T47D (cell line): ENCODE measurements at places on chromosomes 16 and 17.

DNA sequence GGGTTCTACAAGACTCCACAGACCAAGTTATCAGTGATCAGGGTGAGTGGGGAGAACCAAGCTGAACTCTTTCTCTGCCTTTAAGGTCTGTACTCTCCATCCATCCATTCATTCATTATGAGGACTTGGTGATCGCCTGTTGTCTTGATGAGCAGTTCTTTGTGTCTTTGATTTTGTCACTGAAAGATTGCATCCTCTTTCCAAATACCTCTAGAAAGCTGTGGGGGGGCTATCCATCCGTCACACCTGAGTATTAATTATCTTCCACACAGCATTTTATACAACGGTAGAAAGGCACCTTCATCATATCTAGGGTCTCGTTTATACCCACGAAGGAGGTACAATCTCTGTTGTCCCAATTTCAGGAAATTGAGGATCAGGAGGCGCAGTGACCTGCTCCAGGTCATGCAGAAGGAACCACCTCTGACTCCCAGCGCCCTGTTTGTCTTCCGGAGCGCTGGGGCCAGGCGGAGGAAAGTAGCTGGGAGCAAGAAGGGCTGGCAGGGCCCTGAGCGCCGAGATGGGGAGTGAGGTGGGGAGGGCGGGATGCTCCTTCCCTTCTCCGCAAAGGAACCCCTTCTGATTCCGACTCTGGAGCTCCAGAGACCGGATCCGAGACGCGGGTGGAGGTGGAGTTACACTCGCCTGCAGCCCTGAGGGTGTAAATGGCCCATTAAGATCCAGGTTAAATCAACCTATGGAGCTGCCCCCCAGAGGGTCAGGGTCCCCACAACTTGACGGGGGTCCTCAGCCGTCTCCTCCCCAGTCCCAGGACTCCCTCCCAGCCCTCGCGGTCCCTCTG, 605 bp upstream of the ABAT start:
- DNase-seq: peak; percentile 57

GRCh38 chr16:75198135-75198600, 8.8 kb downstream of the CTRB2 start:
- DNase-seq: no peak

DNA sequence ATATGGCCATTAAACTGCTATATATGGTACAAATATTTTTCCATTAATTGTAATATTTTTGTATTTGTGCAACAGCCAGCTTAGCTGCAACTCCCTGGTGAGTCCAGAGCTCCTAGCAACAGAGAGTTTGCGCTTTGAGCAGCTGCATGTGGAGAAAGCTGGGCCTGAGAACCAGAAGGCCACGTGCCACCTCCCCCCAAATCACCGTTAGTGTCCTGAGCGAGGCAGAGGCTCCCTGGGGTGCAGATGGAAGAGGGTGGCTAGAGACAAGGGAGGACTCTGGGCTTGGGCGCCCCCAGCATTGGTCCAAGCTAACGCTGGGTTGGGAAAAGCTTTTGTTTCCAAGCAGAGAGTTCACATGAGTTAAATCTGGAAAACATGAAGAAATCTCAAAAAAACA, 41.6 kb downstream of the HSBP1 start:
- DNase-seq: no peak

GRCh38 chr17:69547947-69548346, 133.4 kb downstream of the MAP2K6 start:
- no peak for DNase-seq

DNA sequence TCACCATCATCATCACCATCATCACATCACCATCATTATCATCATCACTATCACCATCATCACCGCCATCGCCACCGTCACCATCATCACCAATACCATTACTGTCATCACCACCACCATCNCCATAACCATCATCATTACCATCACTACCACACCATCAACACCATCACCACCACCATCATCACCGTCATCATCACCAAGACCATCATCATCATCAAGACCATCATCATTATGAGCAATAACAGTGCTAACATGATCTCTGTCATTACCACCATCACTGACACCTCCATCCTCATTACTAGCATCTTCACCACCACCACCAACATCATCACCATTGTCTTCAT, 16.1 kb upstream of the ZNF469 start:
- no peak for DNase-seq

DNA sequence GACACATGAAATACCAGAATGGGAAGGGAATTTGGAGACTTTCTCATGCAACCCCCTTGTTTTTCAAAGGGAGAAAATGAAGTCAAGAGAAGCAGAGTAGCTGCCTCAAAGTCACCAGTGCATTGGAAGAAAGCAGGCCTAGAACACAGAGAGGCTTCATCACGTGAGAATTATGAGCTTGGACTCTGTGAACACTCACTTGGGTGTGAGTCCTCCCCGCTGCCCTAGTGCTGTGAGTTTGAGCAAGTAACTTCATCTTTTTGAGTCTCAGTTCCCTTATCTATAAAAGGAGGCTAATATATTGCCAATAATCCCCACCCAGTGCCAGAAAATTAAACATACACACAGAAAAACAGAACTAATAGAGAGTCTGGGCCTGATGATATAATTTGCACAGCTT, 315.8 kb downstream of the XYLT1 start:
- no peak for DNase-seq

DNA sequence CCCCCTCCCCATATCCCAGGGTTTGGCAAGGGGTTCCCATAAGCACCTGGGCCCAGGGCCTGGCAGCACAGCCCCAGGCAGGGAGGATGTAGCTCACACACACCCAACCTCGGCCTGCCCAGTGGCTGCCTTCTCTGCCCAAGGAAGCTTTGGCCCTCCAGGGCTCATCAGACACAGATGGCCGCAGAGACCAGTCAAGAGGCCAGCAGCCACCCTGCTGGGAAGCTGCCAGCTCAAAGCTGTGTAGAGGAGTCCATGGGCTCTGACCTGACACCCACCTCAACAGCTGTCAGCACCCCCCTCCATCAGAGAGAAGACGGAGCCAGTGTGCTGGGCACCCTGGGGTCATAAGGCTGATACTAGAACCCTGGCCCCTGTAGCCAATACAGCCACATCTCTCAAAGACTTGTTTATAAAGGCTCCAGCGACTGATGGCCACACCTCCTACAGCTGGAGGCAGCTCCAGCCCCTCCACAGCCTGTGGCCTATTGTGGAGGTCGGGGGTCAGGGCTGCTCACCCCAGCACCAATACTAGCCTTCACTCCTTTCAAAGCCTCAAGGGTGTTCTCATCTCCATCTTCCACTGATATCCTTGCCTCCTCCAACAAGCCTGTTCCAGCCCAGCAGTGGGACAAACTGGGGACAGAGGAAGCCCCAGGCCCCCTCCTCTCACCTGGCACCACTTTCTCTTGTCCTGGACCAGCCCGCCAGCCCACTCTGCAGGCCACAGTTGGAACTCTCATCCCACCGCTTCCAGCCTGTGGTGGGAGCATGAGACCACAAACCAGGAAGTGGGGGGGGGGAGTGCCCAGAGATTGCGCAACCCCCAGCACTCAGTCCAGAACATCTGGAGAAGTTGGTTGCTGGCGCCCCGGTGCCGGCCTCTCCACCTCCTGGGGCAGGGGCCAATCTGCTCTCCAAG, 2.2 kb upstream of the MPG start:
- no peak for DNase-seq

DNA sequence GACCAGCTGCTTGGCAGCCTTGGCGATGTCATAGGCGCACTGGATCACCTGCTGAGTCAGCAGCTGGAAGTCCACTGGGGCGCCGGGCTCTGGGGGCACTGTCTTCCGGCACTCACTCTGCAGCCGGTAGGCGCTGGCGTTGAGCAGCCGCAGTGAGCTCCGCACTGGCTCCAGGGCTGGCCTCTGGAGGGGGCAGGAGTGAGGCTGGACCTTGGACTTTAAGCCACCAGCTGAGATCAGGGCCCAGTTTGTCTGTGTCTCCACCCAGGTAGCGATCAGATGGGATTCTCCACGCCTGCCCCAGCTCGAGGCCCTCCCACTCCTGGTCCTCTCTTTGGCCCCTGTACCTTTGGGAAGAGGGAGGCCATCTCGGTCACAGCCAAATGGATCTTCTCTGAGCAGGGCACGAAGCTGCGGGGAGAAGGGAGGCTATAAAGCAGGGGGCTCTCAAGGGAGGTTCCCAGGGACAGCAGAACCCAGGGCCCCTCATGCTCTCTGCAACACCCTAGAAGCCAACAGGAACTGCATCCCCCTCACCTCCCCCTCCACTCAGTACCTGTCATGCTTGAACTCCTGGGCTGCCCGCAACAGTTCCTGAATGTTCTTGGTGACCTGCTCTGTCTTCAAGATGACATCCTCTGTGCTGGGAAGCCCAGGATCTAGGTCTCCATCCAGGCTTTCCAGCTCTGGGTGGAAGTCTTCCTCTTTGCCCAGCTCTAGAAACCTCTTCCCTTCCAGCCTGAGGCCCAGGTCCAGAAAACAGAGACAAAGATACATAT, 6.4 kb downstream of the TP53I13 start:
- DNase-seq: no peak

GRCh38 chr17:6775871-6776405, at the start of gene FBXO39:
Gene FBXO39, plus strand, starts transcription at chr17:6776215. Its CDS starts 3,654 bp downstream, at chr17:6779869.
- no peak for DNase-seq
